ENCODE measurements at places on chromosomes 6 and 20.

- no peak for DNase-seq
These were observed 24.4 kb downstream of the FOXQ1 start for GRCh38 chr6:1336246-1336843.

GRCh38 chr20:3612795-3613572 is 50.2 kb downstream of the GFRA4 start:
- no peak for DNase-seq

GRCh38 chr6:34819571-34820480 is 27.9 kb downstream of the BLTP3A start:
- no peak for DNase-seq

- DNase-seq, result no peak
These were observed 21.1 kb downstream of the THBS2 start for GRCh38 chr6:169232507-169232931.

DNA sequence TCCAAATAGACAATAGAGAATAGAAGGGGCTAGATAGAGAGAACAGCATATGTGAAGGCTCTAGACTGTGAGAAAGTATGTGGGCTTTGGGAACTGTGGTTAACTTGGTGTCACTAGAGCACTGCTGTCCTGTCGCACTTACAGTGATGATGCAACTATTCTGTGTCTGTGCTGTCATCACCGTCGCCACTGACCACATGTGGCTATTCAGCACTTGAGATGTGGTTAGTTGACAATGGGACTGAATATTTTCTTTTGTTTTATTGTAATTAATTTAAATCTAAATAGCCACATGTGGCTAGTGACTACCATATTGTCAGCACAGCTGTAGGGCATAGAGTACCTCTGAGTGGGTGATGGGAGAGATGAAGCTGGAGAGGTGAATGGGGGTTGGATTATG is 39.0 kb upstream of the IFNGR1 start:
- DNase-seq, result no peak

- no peak for DNase-seq
These were observed 344.0 kb downstream of the PLCB1 start for GRCh38 chr20:8476021-8476420.

DNA sequence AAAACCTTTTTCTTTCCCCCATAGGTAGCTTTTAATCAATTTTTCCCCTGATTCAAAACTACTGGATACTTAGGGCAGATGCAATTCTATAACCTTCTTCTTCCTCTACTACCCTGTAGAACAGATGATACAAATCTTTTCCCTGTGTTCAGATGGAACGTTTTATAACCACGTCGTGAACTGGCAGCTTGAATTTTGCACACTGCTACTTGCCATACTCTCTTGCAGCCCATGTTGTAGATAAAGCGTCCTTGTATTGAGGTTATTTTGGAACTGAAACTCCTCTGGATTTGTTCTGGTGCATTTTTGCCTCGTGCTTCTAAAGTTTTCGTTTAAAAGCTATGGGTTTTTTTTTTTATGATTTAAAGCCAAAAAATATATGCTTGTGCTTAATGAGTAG is 440.2 kb downstream of the RFPL4B start:
- no peak for DNase-seq

DNA sequence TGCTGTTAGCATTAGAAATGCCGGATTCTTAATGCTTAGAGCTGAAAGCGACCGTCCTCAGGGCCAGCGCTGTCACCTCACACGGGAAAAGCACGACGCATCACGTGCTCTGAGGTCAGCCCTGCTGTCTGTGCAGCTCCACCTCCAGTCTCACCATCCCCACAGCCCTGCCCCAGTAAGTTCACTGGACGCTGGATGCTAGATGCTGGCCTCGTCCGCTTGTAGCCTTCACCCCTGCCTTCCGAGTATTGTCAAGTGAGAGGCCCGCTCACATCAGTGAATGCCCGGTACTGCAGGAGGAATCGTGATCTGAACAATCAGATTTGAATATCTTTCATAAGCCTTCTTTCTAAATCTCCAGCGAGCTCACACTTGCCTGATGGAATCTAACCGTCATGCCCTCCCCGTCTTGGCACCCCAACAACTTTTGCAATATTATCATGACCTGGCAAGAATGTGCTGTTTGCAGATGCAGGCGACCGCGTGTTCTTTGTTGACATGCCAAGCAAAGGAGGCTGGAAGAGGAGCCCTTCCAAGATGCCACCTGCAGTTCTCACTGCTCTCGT is 64.9 kb downstream of the DLL1 start:
- no peak for DNase-seq

DNA sequence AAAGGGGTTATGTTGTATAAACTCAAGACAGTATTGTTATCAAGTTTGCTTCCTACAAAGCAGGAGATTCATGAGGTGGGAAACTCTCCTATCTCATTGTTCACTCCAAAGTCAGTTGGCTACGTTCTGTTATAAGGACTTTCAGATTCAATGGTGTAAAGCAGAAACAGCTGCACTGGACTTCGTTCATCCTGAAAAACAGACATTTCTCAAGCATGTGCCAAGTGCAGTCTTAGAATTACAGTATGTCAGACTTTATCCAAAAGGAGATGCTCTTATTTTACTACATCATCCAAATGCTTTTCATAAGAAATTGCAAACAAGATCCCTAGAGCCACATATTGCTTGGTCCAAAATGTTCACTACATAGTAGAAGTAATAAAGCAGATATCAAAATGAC is 14.9 kb downstream of the COL21A1 start:
- no peak for DNase-seq

DNA sequence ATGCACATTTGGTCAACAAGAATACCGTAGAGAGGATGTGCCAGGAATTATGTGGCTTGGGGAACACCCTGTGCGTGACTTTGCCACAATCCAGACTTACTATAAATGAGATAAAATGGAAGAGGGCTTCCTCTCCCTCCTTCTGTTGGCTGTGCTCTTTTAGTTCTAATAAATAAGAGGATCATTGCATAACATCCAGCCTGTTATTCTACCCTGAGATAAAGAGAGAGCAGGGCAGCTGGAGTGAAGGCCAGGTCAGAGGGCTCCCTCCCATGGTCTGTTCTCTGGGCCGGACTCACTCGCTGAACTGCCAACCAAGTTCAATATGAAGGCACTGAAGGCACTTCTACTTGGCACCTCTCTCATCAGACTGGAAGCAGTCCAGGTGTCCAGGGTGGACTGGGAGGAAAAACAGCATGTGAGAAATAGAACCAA is 91.7 kb downstream of the MTFR2 start:
- DNase-seq, result no peak

DNA sequence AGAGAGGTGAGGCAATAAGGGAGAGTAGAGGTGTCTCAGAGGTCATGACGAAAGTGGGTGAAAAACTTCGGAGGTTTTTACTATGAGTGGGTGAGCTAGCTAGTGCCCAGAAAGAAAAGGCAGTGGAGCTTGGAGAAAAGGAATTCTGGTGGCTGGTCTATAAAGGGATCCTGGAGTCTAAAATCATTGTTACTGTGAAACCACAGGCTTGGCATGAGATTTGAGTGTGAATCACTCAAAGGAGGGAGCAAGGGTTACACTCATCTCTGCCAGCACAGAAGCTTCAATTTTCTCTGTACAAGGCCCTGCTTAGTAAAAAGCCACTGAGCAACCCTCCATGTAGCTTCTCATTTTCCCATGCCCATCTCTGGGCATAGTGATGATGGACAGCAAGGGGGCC is 47.5 kb downstream of the CD83 start:
- DNase-seq, result no peak

DNA sequence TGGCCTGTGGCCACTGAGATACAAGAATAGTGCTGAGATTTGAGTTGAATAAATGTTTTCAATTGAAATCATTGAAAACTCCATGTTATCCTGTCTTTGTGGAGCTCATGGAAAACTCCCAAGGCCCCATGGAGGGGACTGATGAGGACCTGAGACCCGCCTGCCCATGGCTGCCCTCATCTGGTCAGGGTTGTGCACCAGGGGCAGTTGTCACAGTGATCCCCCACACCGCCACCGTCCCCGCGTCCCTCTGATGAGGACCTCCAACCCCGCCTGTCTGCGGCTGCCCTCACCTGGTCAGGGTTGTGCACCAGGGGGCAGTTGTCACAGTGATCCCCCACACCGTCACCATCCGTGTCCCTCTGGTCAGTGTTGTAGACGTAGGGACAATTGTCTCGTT is 27.8 kb downstream of the THBS2 start:
- DNase-seq, result no peak

- no peak for DNase-seq
These were observed 14.8 kb upstream of the CD164 start for GRCh38 chr6:109397020-109397419.

- DNase-seq, result no peak
These were observed 80.8 kb downstream of the RCAN2 start for GRCh38 chr6:46410334-46410953.

DNA sequence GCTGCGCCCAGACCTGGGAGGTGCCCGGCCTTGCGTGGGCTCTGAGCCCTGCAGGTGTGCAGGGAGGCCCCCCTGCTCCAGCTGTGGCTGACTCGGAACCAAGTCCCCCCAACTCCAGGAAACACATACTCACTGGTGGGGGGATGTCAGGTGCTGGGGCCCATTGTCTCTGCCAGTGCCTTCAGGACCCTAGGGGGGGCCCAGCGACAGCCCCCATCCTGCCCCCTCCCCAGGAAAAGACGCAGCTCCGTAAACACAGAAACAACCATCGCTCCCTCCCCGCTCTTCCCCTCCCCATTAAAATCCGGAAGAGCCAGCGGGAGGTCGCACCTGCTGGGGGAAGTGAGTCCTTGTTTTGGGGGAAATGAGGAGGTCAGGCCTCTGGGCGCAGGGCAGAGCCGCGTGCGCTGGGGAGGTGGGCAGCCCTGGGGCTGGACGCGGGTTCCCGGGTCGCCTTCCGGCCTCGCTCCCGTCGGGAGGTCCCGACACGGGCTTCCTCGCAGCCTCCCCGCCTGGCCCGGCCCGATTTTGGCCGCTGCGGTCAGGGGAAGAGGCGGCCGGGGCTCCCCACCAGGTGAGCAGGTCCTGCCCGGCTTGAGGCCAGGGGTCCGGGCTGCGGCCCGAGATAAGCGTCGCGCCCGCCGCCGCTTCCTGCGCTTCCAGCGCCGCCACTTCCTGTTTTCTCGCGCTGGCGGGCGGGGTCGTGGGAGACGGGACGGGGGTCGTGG is 6.2 kb downstream of the C20orf204 start:
- DNase-seq, result no peak

DNA sequence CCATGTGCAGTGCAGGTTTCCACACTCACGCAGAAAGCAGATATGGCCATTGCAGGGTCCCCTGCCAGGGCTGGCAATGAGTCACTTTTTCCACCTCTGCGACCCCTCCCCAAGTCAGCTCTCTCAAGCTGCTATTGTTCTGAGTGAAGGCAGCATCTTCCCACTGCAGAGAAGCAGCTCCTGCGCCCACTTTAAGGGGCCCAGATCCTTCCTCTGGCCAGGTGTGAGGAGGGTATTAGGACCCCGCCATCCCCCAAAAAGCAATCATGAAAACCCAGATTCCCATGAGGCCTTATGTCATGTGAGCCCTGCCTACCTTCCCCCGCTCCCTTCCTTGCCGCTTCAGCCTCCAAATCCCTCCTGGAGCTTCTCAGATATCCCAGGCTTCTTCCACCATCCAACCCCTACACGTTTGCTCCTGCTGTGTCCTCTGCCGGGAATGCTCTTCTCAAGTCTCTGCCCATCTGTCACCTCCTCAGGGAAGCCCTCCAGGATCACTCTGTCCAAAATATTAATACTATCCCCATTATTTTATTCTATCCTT is 220.3 kb downstream of the NFATC2 start:
- DNase-seq, result no peak

- DNase-seq, result no peak
These were observed 46.7 kb downstream of the CEBPB start for GRCh38 chr20:50237349-50237748.

Data from activated T-helper 9 cell treated with anti-CD3 and anti-CD28 coated beads, Interleukin-2, amount 50 U/mL, for 16 hours (primary cell).